H54 (cell line): ENCODE measurements at places on chromosomes 12 and 14.
A peak's percentile ranks its signal among the peaks of the same experiment; 100 is the strongest.

GRCh38 chr12:45034861-45035265, 16.0 kb downstream of the DBX2 start:
- DNase-seq, result no peak

- DNase-seq, result no peak
These were observed 932.6 kb upstream of the TMEM132C start for GRCh38 chr12:127334365-127334764.

DNA sequence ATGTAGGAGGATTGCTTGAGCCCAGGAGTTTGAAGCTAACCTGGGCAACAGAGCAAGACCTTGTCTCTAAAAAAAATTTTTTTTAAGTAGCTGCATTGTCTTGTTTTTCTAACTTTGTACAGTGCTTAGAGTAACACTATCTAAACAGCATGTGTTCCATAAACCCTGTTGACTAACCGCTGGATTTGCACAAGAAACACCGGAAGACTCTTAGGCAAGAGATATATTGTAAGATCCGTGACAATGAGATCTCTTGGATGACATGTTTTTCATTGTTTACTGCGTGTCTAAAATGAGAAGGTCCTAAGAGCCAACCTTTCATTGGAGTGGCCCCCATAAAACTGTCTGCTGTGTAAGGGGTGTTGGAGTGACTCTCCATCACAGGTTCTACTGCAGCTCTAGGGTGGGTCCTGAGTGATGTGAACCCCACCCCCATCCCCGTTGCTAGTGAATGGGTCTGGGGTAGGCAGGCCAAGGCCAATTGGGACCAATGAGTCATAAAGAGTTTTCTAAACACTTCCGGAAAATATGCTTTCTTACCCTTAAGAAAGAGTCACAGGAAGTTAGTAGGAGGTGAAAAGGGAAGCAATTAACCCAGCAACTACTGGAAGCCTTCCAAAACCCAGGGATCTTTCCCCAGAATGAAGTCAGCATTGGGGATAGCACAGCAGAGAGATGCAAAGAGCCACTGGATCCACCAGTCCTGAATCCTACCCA, 24.3 kb upstream of the PCNX1 start:
- DNase-seq, result peak; percentile 29

DNA sequence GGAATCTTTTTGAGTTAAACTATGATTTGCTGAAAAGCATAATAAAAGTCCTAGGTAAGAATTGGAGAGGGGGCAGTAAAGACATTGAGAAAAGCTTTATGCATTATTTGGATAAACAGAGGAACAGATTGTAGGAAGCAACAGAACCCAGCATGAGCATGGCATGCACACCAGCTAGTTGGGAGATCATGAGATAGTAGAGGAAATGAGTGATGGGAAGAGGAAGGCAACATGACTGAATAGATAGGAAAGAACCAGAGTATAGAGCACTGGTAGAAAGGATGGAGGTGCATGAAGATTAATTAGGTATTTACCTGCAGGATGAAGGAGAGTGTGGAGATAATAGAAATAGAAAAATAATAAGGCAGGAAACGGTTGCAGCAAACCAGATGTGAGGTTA, 248.5 kb upstream of the LMO3 start:
- DNase-seq, result no peak

- no peak for DNase-seq
These were observed 63.1 kb downstream of the GLT1D1 start for GRCh38 chr12:128916425-128916824.

DNA sequence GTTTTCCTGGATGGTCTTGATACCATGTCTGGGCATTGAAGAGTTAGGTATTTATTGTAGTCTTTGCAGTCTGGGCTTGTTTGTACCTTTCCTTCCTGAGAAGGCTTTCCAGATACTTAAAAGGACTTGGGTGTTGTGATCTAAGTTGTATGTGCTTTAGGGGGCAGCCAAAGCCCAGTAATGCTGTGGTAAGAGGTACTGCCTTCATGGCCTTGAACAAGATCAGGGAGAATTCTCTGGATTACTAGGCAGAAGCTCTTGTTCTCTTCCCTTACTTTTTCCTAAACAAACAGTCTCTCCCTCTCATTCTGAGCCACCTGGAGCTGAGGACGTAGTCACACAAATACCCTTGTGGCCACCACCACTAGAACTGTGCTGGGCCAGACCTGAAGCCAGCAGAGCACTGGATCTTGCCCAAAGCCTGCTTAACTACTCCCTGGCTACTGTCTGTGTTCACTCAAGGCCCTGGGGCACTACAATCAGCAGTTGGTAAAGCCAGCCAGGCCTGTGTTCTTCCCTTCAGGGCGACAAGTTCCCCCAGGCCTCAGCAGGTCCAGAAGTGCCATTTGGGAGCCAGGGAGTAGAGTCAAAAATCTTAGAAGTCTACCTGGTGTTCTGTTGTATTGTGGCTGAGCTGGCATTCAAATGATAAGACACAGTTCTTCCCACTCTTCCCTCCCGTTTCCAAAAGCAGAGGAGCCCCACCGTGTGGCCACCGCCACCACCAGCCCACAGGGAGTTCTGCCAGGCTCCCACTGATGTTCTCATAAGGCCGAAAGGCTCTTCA, 11.4 kb downstream of the PRORP start:
- no peak for DNase-seq

GRCh38 chr14:81435391-81436295, 35.5 kb upstream of the STON2 start:
- no peak for DNase-seq

GRCh38 chr12:70418101-70418500, 52.0 kb downstream of the KCNMB4 start:
- no peak for DNase-seq

- DNase-seq, result no peak
These were observed 63.8 kb upstream of the LMO3 start for GRCh38 chr12:16669756-16670155.

DNA sequence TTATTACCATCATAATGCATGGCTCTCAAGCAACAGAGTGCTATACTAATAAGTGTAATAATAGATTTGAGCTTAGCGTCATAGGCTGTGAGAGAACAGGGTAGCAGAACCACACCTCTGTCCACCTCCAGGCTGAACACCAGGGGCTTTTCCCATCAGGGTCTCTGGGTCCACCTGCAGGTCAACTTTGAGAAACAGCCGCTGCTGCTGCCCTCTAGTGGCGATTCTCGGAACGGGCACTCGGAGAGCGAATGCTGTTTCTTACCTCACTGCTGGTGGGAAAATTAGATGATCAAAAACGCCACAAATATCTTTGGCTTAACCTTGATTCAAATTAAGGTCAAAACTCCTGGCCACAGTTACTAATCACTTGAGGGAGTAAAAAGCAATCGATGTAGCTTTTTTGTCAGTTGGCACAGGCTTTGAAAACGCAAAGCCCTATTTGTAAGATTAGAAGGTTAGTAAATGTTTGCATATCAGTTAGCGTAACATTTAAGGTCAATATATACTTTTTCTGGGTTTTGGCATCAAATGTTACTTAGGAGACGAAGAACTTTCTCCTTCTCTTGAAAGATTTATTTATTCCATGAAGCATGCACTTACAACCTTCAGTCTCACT, 127.9 kb upstream of the TMEM132D start:
- DNase-seq, result peak; percentile 60

DNA sequence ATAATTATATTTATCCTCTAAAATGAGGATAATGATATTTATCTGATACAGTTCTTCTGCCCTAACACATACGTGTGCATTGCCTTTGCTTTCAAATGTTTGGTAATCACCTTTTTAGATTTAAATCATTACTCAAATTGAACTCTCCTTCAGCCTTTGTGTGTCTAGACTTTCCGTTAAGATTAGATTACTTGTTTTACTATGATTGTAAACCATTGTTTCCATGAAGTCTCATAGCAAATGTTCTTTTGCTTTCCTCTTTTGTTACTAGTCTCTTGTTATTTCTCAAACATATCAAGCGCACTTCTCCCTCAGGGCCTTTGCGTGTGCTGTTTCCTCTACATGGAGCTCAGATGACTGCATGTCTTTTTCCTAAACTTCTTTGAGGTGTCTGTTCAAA, 63.7 kb downstream of the ETV6 start:
- DNase-seq, result no peak

- no peak for DNase-seq
These were observed 100.2 kb downstream of the KIF26A start for GRCh38 chr14:104238424-104239184.

- no peak for DNase-seq
These were observed 297.9 kb upstream of the G2E3 start for GRCh38 chr14:30260833-30261607.

- no peak for DNase-seq
These were observed 42.7 kb downstream of the SLC6A12 start for GRCh38 chr12:171276-171675.

DNA sequence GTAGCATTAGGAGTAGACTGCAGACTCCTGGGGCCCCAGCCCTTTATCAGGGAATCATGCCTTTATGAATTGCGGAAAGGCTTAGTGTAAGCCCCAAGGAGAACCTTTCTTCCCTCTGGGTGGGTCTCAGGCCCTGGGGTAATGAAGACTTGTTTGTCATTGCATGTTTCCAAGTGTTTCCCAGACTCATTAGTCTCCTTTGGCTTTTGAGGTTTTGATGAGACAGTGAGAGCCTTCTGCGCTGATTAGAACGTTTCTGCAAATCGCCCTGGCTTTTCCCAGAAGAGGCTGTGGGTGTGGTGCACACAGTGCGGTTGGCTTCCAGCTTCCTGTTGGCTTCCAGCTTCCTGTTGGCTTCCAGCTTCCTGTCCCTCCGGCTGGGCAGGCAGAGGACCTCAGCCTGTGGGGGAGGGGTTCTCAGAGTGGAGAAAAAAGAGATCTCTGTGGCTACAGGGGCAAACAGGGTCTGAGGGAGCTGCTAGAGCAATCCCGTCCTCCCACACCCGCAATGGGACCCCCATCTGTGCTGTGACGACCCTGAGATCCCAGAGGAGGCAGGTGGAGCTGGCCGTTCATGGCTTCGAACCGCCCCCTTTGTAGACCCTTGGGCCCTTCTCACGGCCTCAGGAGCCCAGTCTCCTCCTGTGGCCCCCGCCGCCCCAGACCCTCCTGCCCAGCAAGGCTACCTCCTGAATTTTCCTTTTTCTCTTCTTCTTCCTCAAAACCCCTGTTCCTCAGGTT, 42.1 kb downstream of the GPR68 start:
- no peak for DNase-seq

- no peak for DNase-seq
These were observed 22.5 kb downstream of the TESC start for GRCh38 chr12:117076410-117077372.

DNA sequence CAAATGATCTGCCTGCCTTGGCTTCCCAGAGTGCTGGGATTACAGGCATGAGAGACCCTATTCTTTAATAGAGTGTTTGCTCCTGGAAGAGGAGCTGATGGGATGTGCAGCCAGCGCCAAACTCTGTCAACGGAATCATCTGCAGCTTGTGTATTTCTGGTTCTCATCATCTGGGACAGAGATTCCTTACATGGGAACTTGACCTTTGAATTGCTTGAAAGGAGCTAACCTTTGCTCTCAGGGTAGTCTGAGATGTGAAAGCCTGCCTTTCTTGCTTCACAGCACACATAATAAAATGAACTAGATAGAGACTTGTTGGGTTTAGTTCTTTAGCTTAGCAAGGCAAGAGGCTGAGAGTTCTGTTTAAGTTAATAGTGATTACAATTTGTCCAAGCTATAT, 120.0 kb downstream of the OTOGL start:
- DNase-seq, result no peak

DNA sequence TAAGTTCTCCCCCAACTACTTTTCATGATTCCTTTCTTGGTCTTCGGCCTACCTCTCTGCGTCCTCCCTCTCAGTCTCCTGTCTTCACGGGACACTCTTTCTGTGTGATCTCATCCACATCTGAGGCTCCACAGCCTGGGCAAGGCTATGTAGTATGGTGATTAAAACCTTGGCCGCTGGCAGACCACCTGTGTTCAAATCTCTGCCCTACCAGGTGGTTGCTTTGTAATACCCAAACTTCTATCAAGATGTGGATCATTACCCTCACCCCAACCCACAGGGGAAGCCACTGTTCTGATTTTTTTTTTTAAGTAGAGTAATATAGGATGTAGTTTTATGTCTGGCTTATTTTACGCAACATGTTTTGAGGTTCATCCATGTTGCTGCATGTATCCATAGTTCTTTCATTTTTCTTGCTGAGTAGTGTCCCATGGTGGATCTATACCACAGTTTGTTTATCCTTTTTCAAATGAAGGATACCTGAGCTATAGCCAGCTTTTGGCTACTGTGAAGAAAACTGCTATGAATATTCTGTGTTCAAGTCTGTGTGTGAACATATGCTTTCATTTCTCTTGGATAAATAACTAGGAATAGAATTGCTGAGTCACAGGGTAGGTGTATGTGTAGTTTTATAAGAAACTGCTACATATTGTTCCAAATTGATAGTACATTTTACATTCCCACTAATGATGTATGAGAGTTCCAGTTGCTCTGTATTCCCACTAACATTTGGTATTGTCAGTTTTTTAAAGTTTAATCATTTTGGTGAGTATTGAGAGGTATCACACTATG, 8.3 kb upstream of the STAT6 start:
- no peak for DNase-seq

- no peak for DNase-seq
These were observed 153.4 kb downstream of the FUT8 start for GRCh38 chr14:65565948-65566347.

- DNase-seq, result no peak
These were observed 13.3 kb upstream of the VRK1 start for GRCh38 chr14:96783915-96784224.

GRCh38 chr14:99575043-99576023, 28.7 kb downstream of the CCDC85C start:
- DNase-seq, result peak; percentile 77

DNA sequence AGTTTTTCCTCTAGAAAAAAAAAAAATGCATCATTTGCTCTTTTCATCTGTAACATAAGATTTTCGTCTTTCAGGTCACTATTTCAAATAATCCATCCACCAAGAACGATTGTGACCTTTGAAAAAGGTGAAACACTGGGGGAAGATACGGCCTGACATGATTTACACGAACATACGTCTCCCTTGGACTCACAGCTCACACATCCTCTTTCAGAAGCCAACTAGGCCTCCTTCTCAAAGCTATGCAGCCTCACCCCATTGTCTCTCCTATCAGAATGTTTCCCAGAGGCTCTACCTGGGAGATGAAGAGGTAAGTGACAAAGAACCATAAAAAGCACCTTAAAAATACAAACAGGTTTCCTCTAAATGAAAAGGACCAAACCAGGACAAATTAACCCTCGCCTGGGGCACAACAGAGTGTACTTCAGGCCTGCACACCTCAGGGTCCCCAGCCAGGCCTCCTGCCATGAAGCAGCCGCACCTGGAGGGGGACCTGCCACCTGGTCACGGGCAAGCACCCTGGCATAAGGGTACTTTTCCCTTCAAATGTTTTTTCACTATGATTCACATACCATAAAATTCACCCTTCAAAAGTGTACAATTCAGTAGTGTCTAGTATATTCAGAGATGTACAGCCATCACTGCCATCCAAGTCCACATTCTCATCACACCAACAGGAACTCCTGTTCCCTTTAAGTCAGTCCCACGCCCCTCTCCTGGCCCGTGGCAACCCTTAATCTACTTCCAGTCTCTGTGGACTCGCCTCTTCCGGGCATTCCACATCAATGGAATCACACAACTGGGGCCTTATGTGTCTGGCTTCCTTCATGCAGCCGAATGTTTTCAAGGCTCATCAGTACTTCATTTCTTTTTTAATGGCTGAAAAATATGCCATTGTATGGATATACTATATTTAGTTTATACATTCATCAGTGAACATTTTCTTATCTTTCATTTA, 5.4 kb downstream of the SLC15A4 start:
- peak; percentile 67 for DNase-seq

GRCh38 chr14:55807881-55808379, 227.9 kb downstream of the KTN1 start:
- no peak for DNase-seq

- DNase-seq, result peak; percentile 57
These were observed 3.0 kb upstream of the METTL17 start for GRCh38 chr14:20986811-20987210.

GRCh38 chr12:92438641-92439419, 264.0 kb upstream of the PLEKHG7 start:
- DNase-seq, result no peak
